ENCODE measurements at places on chromosomes 2 and 18.

DNA sequence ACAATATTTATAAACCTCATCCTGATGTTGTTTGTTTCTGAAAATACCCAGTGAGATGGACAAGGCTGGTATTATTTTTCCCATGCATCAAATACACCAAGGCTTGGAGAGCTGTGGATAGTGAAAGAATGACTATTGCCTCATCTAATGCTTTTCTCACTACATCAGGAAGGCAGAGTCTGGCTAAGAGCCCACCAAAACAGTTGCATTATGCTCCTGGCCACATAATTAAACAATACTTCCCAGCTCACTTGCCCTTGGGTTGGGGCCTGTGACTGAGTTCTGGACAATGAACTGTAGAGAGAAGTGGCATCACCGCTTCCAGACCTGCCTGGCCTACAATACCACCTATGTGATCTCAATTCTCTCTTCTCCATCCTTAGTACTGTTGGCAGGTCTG lies 46.4 kb upstream of the REEP1 start:
- DNase-seq, result no peak

- DNase-seq, result no peak
These were observed 24.2 kb upstream of the COX7A2L start for GRCh38 chr2:42385225-42385624.

DNA sequence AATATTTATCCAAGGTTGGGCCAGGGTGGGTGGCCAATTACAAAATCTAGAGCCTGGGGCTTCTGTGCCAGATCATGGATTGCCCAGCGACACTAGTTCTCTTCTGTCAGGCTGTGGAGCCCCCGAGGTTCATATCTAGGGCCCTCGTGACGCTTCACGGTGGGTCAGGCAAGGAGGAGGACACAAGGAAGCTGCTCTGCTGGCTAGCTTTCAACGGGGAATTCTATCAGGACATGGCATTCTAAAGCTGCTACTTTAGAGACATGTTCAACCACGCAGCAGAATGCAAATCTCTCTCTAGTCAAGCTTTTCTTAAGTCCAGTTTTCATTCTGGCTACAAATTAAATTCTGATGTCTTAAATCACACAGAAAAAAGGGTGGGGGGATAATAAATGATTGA lies 180.2 kb downstream of the THADA start:
- DNase-seq, result no peak

- DNase-seq, result no peak
These were observed 5.5 kb downstream of the GCKR start for GRCh38 chr2:27502142-27502541.

- no peak for DNase-seq
These were observed 167.2 kb downstream of the NUP35 start for GRCh38 chr2:183291436-183291835.

- DNase-seq, result no peak
These were observed 178.9 kb downstream of the RTP5 start for GRCh38 chr2:242048479-242048878.

DNA sequence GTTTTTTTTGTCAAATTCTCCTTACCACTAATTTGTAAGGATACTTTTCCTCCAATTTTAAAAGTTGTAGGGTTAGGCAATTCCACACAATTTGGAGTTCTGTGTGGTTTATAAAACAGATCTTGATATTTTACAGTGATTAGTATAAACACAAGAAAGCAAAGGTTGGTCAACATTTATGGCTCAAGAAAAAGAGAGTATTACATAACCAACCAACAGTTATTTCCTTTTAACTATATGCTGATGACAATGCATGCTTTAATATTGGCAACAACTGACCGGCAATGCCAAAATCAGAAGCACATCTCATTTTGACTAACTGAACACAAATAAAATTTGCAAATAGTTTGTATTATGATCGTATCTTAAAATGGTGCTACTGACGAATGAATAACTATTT lies 137.2 kb downstream of the CDH2 start:
- DNase-seq, result no peak

- no peak for DNase-seq
These were observed 1204.0 kb upstream of the ZEB2 start for GRCh38 chr2:145723872-145724271.

DNA sequence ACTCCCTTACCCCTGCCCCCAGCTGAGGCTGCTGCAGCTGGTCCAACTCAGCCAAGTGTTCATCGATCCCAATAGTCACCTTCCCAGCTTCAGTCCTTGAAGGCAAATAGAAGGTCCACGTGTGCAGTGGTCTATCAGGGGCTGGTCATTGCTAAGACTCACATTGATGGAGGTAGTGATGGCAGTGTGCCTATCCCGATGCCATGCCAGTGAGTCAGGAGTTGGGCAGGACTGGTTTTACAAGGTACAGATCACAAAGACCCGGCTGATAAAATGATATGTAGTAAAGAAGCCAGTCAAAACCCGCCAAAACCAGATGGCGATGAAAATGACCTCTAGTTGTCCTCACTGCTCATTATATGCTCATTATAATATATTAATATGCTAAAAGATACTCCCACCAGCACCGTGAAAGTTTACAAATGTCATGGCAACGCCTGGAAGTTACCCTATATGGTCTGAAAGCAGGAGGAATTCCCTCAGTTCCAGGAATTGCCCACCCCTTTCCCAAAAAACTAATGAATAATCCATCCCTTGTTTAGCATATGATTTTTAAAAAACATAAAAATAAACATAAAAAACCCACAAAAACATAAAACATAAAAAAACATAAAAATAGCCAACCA lies 2.9 kb upstream of the C2orf80 start:
- DNase-seq, result peak; percentile 7

GRCh38 chr2:240182476-240182875 lies 42.0 kb upstream of the OTOS start:
- DNase-seq, result no peak

DNA sequence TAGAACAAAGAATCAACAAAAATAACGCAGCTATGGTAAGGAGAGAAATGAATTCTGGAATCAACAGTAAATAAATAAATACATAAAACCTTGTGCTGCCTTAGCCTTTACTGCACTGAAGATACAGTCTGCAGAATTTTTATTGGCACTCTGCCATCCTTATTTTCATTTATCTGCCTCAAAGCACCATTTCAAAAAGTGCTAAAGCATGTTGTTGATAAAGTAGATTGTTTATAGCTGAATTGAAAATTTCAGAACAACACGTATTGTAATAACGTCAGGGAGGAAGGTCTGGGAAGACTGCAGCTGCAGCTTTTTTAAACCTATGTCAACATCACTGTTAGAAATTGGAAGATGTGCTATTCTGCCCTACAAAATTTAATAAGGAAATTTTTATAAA lies 787.2 kb downstream of the PLCL1 start:
- DNase-seq, result no peak

- no peak for DNase-seq
These were observed 490 bp downstream of the NDUFS1 start for GRCh38 chr2:206158563-206159345.

- DNase-seq, result no peak
These were observed 8.8 kb downstream of the ATIC start for GRCh38 chr2:215320679-215321078.

DNA sequence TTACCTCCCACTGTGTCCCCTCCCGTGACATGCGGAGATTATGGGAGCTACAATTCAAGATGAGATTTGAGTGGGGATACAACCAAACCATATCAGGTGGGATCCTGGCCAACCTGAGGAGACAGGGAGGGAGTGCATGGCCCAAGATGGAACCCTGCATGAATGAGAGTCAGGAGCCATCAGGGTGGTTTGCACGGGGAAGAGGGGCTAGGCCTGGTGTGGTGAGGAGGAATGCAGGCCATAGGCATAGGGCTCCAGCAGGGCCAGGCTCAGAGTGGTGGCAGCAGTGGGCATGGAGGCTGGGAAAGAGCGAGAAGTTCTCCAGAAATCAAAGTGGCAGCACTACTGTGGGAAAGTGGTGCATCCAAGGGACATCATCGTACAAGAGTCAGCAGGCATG lies 74.0 kb upstream of the BCL2L11 start:
- DNase-seq, result no peak

- DNase-seq, result no peak
These were observed 399.1 kb downstream of the PLCL1 start for GRCh38 chr2:198203336-198204069.

GRCh38 chr2:168174756-168175155 lies 72.6 kb downstream of the STK39 start:
- no peak for DNase-seq

GRCh38 chr18:68024716-68025115 lies 508.2 kb upstream of the DSEL start:
- DNase-seq, result no peak

DNA sequence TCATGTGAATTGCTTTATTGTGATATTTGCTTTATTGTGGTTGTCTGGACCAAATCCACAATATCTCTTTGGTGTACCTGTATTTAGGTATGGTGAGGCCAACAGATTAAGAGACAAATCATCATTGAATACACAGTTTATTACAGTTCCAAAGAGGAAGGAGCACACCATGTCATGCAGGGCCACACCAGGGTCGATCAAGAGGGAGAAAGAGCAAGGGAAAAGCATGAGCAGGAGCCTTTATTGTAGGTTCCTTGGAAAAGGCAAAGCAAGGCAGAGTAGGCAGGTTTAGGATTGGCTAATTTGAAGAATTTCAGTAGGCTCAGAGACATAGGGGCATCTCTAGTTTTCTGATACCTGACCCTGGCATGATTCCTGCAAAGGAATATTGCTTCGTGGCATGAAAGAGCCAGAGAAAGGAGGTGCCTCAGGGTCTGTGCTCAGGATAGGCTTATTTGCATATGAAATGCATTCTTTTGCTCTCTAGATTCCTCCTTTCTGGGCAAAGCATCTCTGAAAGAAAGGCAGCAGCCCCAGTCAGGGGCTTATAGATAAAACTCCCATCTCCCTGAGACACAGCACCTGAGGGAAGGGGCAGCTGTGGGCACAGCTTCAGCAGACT lies 214.2 kb upstream of the ERBB4 start:
- DNase-seq, result no peak

DNA sequence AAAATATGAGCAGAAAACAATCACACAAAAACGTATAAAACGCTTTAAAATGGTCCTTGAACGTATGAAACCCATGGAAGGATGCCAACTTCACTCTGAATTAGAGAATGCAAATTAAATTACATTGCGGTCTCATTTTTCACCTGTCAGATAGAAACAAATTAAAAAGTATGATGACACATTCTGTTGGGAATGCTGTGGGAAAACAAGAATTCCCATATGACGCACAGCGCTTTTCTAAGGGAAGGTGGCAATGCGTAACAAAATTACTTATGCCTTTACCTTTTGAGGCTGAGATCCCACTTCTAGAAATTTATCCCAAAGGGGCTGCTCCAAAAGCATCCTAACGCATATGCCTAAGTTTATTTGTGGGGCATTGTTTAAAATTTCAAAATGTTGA lies 3.8 kb upstream of the RPS7 start:
- DNase-seq, result no peak

GRCh38 chr2:45964223-45964841 lies 312.9 kb downstream of the PRKCE start:
- no peak for DNase-seq

GRCh38 chr18:46152436-46152807 lies 48.2 kb downstream of the HAUS1 start:
- no peak for DNase-seq

DNA sequence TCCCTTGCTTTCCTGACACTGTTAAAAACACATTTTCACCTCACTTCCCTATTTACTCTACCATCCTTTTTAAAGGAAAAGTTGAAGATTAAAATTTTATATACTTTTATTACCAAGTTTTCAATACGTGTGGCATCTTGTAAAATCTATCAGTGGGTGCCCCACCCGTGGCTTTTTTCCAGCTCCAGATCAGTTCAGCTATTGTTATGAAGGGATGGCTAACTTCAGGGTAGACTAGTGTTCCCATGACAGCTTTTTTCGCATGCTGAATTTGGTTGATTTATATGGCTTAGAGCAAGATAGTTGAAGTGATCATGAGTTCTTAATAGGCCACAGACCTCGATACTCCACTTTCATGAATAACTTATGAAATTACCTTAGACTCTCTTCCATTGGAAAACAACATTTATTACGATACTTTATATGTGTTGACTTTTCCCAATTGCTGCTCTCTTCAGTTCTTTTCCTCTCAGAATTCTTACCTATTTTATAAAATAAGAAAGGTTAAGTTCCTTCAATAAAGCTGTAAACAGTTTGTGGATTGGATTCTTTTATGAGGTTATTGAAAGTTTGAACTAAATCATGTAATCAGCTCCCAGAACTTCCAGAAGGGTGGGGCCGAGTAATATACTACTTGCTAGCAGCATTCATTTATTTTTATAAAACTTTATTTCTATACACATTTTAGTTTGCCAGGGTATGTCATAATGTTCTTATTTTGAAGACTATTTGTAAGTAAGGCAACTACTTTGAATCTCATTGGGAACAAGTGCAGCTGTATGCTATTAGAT lies 680.9 kb downstream of the SATB2 start:
- no peak for DNase-seq

GRCh38 chr2:211407076-211407475 lies 850.7 kb downstream of the CPS1 start:
- no peak for DNase-seq

DNA sequence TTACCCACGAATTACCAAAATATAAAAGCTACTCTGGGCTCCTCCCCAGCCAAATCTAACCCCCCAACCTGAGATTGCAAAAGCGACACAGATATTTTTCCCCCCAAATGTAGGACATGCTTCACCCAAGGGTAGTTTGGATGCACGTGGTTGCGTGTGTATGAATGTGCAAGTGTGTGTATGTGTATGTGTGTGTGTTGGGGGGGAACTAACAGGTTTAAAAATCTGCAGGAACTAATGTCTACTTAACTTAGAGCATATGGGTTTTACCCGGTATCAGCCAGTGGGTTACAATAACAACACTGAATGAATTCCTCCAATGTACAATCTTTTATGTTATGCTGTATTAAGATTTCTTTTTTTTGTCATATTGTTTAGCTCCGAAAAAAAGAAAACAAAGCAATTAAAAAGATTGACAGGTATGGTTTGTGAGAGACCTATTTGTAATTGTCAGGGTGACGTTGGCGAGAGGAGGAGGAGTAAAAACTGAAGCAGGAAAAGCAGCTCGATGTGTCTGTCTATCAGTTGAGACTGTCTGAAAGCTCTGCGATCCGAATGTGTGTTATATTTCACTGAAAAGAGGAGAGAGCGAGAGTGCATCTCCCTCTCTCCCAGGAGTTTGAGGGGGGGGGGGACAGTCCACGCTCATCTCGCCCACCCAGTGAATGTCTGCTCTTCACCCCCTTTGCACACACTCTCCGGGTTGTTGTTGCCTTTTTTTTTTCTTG lies at the start of gene TSHZ1:
TSS of gene TSHZ1 (plus strand) at position 524 of the 728 bp plus-strand sequence. CDS start 1,080 bp downstream, outside the sequence.
- DNase-seq, result peak; percentile 80

GRCh38 chr2:35978218-35978617 lies 377.4 kb upstream of the CRIM1 start:
- no peak for DNase-seq

- no peak for DNase-seq
These were observed 143.0 kb downstream of the RAD51AP2 start for GRCh38 chr2:17375262-17375661.

- no peak for DNase-seq
These were observed 1.6 kb upstream of the LPIN1 start for GRCh38 chr2:11744631-11745394.

GRCh38 chr2:231467613-231468530 lies 3.6 kb upstream of the NCL start:
- DNase-seq, result no peak
